ENCODE measurements at places on chromosomes 4 and X.
A peak's percentile ranks its signal among the peaks of the same experiment; 100 is the strongest.

DNA sequence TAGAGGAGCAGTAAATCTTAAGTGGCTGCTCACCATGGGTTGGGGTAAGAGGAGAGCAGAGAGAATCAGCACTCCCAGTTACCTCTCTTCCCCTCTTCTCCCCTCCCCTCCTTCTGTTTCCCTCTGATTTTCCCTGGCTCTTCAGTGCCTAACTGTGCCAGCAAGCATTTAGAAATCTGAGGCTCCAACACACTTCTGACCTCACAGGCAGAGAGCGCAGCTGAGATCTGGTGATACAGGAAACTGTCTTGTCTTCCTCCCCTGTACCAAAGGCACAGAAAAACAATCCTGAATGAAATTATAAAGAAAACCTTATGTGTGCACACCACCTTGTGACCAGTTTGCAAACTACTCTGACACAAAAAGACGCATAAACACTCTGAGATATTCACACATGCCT is 82.4 kb upstream of the SMIM10 start:
- DNase-seq, result no peak

GRCh38 chr4:110634350-110635162 is 11.7 kb upstream of the PITX2 start:
- DNase-seq, result no peak

DNA sequence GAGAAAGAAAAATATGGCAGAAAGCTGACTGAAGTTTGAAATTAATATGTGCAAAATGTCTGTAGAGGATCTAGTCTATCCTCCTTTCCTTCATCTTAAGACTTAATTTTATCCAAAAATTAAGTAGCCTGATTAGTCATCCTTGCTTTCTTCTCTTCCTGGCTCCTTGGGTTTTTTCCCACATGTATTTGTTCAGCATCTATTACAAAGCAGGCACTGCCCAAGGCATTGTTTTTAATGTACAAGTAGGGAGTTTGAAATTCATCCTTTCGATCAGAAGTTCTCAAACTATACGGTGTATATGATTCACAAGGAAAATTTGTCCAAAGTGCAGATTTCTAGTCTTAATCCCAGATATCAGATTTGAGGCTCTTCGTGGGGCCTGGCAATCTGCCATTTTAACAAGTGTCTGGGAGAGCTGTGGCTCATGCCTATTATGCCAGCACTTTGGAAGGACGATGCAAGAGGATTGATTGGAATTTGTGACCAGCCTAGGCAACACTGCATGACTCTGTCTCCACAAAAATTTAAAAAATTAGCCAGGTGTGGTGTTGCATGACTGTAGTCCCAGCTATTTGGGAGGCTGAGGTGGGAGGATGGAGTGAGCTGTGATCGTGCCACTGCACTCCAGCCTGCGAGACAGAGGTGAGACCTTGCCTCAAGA is 19.4 kb upstream of the YTHDC1 start:
- no peak for DNase-seq

- DNase-seq, result no peak
Observed at GRCh38 chr4:62531731-62532130, 1331.6 kb downstream of the ADGRL3 start.

- no peak for DNase-seq
Observed at GRCh38 chrX:10030570-10030969, 63.4 kb downstream of the CLDN34 start.

- no peak for DNase-seq
Observed at GRCh38 chr4:129498626-129499025, 402.7 kb downstream of the C4orf33 start.

GRCh38 chr4:54539500-54540029 is 118.2 kb upstream of the KIT start:
- peak; percentile 4 for DNase-seq

DNA sequence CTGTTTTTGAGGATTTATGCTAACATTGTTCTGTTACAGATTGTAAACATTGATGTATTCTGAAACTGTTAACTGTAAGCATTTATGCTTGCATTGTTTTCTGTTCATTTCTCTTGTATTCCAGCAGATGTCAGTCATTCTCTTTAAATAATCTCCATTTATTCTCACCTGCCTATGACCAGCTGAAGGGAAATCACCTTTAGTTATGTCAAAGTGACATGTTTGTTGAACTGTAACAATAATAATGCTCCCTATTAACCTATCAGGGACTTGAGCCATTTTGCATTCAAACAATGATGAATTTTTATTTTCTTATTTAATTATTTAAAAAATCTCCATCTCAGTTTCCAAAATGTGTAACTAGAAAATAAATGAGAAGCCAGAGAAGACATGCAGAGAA is 58.0 kb downstream of the SPCS3 start:
- no peak for DNase-seq
